Activated CD8-positive, alpha-beta T cell treated with anti-CD3 and anti-CD28 coated beads for 36 hours (primary cell): ENCODE measurements at places on chromosomes 7 and 10. TPM values are rescaled to one million over a fixed set of nuclear protein-coding genes. Genes with fewer than 3 reads are reported as not detected.

CRYGN gene
- total RNA-seq = 0.16 TPM

SLC18A2 gene
- total RNA-seq = 0.14 TPM

UCN3 gene
- not detected for total RNA-seq

DNA sequence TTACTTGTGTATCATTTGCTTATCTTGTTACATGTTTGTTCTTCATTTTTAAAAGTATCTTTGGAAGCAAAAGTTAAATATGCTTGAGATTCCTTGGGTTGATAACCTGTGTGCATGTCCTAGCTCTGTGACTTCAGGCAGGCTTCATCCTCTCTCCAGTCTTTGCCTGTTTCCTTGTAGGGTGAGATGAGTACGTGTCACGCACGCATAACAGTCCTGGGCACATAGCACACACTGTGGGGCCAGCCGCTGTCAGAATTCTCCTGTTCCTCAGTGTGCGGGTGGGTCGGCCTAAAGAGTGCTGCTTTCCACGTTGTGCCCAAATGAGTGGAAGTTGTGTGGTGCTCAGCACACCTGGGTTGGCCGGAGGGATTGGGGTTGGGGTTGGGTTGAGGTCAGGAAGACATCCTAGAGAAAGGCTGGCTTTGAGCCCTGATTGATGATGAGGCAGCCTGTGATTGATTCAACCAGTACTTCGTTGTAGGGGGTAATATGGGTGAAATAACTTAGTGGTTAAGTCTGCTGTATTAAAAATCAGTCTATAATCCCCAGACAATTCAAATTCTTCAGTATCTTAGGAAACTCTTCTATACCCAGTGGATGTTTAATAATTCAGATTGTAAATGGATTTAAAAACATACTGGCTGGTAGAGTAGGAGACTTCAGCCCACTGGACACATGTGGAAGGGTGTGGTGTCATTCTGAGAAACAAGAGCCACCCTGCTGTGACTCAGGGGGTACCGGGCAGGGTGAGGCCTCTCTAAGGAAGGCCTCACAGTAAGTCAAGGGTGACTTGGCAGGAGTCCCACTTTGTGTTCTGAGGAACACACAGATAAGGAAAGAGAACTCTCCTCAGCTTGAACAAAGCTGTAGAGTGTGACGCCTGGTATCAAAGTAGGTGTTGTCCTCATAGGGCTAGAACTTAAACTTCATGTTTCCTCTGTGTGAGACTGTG lies 54.8 kb downstream of the DAGLB start:
- H3K36me3 ChIP-seq = peaks cover 44% of the 10 kb centered on the region
- no peak overlapping the region for H3K4me3 ChIP-seq
- peaks cover 38% of the 10 kb centered on the region for H3K4me1 ChIP-seq
- DNase-seq = peak; percentile 72
- no peaks in the 10 kb centered on the region for H3K27me3 ChIP-seq

- DNase-seq = no peak
- no peak overlapping the region for H3K27ac ChIP-seq
- H3K27me3 ChIP-seq = peaks cover 12% of the 10 kb centered on the region
- no peaks in the 10 kb centered on the region for H3K4me1 ChIP-seq
Measured at GRCh38 chr10:34737772-34738169, 77.3 kb downstream of the PARD3 start.

DNA sequence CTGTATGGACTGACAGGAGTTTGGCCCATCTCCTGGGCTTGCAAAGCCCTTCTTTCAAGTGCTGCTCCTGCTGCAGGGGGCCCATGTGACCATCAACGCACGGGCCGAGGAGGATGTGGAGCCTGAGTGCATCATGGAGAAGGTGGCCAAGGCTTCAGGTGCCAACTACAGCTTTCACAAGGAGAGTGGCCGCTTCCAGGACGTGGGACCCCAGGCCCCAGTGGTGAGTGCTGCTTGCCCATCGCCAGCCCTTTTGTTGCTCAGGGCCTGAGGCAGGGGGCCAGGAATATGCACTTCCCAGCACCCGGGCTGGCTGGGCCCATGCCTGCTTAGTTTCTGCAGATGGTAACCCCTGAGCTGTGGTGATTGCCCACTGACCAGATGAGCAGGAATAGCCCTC lies 8.7 kb downstream of the PGAM2 start:
- H3K4me3 ChIP-seq = no peak overlapping the region
- H3K4me1 ChIP-seq = peaks cover 37% of the 10 kb centered on the region
- peaks cover 52% of the 10 kb centered on the region for H3K36me3 ChIP-seq
- H3K27me3 ChIP-seq = no peaks in the 10 kb centered on the region
